ENCODE measurements at places on chromosomes 7 and 10.

DNA sequence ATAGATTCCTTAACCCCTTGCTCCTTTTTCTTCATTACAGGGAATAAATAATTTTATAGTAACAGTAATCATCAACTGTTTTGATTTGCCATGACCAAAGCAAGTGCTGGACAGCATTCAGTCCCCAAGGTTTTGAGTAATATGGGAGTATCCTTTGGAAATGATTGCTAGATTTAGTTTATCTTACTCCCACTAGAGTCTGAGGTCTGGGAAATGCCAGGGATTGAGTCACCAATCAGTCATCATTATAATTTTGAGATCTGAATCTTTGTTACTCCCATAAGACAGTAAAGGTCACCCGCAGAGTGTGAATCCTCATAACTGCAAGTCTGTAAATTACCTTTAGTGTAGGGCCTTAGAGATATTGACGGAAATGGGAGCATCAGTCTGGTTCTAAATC is 133.7 kb upstream of the SEMA3E start:
- DNase-seq: no peak

GRCh38 chr7:105596866-105597265 is 15.6 kb upstream of the EFCAB10 start:
- no peak for DNase-seq

GRCh38 chr10:65903620-65904019 is 1022.2 kb upstream of the LRRTM3 start:
- DNase-seq: no peak

GRCh38 chr10:131519723-131520605 is 208.4 kb upstream of the TCERG1L start:
- no peak for DNase-seq

- DNase-seq: no peak
Measured at GRCh38 chr10:77165445-77166208, 472.0 kb downstream of the KCNMA1 start.

- no peak for DNase-seq
Measured at GRCh38 chr10:93309062-93309461, 173.1 kb downstream of the MYOF start.

Measured in psoas muscle (tissue), 8 donors.